IPS DF 19.7 (cell line): ENCODE measurements at places on chromosomes 2 and 18.

GRCh38 chr2:234031207-234031606, 19.3 kb upstream of the SPP2 start:
- no peak for DNase-seq

DNA sequence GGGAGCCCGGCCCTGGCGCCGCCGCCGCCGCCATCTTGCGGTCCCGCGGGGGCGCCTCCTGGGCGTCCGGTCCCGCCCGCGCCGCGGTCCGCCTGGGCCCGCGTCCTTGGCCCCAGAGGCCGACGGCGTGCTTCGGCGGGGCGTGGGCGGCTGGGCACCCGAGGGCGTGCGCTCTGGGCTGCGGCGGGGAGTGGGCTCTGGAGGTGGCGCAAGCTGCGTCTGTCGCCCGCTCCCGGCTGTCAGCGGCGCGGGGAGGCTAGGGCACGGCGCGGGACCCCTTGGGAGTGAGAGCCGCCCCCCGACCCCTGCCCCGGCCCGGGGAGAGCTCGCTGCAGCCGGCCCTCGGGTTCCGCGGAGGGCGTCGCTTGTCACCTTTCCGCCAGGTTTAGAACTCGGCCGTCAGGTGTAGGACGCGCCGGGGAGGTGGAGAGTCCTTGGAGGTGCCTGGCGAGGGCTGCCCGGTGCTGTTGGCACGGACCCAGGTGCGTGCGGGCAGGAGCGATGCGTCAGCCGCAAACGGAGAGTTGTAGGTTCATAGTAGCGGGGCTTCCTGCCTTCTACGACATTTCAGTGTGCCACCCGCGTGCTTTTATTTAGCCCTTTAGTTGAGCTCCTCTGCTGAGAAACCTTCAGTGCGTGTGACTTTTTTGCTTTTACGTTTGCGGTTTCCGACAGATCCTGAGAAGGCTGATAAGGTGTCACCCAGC, 921 bp downstream of the VAPA start:
- no peak for DNase-seq

DNA sequence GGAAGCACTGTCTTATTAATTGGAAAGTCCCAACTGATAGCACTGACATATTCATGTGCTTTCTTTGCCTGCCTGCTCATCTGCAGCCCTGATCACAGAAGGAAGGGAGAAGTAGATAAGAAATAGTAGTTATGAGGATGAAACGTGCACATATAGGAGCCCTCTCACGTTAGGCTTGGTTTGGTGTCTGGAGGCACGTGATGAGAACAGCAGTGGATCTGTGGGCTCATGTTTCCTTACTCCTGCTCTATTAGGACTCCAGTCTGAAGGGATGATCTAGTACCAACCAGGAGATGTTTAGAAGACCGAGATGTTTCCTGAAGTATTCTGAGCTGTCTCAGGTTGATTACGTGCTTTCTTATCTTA, 84.9 kb downstream of the MAP4K4 start:
- no peak for DNase-seq

- no peak for DNase-seq
These were observed 109.9 kb upstream of the CD302 start for GRCh38 chr2:159907909-159908308.

- DNase-seq = no peak
These were observed 24.4 kb downstream of the NMS start for GRCh38 chr2:100494712-100495111.

- no peak for DNase-seq
These were observed 92.7 kb upstream of the MGAT5 start for GRCh38 chr2:134161170-134161547.

GRCh38 chr2:66897181-66897580, 462.3 kb downstream of the MEIS1 start:
- DNase-seq = no peak

DNA sequence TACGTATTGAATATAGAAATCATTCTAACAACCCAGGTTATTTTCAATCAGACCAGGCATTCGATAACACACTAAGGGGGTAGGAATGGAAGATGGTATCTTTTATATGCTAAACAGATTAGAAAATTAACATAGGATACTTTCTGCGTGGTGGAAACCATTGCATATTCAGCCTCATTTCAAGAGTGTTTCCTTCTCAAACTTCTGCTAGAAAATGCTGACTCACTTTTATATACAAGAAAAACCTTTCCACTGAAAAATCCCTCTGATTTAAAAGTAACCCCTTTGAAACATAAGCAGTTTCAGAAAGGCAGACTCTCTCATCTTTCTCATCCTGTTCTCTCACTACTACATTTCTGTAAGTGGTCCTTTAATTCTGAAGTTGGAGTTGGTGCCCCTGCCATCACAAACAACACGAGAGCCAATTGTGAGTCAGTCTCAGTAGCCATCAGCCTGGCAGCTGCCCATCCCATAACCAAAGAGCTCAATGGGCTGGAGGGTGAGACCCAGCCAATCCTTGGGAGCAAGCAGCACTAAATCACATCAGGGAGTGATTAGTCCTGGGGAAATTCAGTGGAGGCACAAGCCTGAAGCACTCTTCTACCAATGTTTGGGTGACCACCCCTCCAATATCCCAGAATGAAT, 343.1 kb downstream of the CELF4 start:
- no peak for DNase-seq

DNA sequence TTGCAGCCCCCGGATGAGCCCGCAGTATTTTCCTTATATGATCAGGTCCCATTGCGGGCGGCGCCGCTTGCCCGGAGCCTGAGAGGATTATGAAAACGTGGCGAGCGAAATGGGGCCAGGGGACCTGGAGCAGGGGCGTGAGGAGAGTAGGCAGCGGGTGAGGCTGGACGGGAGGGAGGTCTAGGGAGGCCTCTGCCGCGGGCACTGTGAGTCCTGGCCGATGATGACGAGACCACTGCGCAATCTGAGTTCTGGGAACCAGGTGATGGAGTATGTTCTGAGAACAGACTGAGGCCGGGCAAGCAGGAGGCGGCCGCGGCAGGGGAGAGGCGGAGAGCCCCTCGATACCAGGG, 790 bp upstream of the ACAA2 start:
- no peak for DNase-seq

GRCh38 chr2:102048465-102048864, 56.7 kb downstream of the IL1R2 start:
- DNase-seq = no peak

DNA sequence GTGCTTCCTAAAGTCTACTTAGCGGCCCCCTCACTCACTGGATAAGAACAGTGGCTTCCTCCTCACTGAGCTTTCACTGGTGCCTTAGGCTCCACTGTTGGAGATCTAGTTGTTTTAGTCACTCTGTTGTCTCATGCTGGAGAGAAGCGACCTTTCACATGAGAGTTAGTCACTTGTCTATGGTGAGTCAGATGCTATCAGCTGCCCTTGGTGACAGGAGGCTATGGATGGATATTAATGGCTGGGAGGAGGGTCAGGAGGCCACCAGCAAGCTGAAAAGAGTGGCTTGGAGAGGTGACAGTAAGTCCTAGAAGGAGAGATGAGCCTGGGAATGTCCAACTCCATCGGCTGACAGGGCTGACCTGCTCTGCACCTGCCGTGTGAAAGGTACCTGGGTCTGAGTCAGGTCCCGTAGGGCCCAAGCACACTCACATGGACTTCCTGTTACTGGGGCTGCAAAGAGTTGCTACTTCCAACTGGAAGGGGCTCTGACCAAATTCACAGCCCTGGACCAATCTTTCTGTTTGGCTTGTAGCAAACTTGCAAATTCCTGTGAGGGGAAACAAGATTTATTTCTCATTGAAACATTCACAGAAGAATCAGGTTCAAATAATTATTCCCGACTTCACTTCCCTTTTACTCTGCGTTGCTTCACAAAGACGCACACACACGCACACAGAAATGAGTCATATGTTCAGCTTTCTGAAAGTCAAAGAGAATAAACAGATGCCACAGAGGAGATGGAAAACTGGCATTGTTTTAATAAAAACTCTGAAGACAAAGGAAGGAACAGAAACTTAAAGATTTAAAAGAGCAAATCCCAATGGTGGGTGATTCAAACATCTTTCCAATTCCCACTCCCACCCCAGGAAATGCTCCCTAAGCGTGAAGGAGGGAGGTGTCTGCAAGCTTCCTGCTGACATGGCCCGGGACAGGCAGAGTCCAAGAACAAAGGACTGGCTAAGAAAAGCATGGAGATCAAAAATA, 203.5 kb upstream of the TWIST2 start:
- no peak for DNase-seq

- no peak for DNase-seq
These were observed 1310.9 kb upstream of the TMEFF2 start for GRCh38 chr2:193505620-193506019.

- no peak for DNase-seq
These were observed 143.4 kb upstream of the SMAD7 start for GRCh38 chr18:49094136-49094535.

- no peak for DNase-seq
These were observed 80.5 kb upstream of the UPP2 start for GRCh38 chr2:158021226-158021625.

DNA sequence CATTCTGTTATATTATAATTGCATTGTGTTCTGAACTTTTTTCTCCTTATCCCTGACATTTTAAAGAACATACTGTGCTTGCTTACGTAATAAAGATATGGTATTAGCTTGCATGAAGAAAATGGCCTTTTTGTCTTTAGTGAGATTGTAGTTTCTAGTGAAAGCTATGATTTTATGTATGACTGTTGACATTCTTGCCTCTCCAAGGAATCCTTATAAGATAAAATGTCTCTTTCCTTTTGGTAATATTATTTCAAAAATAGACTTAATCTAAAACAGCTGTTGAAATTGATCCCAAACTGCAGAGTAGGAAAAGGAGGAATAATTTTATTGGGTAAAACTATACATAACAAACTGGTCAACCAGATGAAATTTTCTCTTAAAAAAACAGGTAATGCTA, 40.8 kb upstream of the CCDC102B start:
- DNase-seq = no peak

DNA sequence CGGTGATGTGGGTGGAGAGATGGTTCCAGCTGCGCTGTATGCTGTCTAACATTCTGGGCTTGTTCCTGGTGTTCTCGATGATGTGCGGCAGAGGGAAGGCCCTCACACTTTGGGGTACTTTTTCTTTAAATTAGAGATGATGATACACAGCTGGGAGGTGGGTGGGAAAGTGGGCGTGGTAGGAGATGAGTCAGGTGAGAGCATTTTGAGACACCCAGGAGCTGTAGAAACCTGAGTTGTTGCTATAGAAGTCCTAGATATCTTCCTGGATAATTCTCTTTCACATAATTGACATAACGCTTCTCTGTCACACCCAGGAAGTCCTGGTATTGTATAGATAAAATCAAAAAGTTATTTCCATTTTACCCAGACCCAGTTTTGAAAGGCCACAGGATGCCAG, 103.8 kb upstream of the ALKAL2 start:
- DNase-seq = no peak

DNA sequence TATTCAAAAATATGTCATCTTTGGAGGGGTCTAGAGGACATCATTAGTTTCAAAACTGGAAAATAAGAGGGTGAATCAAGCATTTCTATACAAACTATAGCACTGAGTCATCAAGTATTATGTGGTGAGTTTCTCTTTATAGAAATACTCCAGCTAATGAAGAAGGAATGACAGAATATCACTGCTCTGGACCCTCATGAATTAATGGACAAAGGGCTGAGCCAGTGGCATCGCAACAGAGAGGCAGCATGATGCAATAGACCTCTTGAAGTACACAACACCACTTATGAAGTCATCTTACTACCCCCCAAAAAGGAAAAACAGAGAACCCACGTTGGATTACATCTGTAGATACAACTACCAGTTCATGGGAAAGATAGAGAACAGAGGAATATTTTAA, 27.4 kb upstream of the EIF2AK3 start:
- DNase-seq = no peak

GRCh38 chr2:28400921-28401320, 8.3 kb downstream of the FOSL2 start:
- DNase-seq = no peak

GRCh38 chr18:67282796-67283195, 233.7 kb downstream of the DSEL start:
- no peak for DNase-seq

- no peak for DNase-seq
These were observed 167.1 kb downstream of the SLC8A1 start for GRCh38 chr2:40284797-40285196.

- DNase-seq = no peak
These were observed 186.6 kb upstream of the ERBB4 start for GRCh38 chr2:212725180-212725579.

DNA sequence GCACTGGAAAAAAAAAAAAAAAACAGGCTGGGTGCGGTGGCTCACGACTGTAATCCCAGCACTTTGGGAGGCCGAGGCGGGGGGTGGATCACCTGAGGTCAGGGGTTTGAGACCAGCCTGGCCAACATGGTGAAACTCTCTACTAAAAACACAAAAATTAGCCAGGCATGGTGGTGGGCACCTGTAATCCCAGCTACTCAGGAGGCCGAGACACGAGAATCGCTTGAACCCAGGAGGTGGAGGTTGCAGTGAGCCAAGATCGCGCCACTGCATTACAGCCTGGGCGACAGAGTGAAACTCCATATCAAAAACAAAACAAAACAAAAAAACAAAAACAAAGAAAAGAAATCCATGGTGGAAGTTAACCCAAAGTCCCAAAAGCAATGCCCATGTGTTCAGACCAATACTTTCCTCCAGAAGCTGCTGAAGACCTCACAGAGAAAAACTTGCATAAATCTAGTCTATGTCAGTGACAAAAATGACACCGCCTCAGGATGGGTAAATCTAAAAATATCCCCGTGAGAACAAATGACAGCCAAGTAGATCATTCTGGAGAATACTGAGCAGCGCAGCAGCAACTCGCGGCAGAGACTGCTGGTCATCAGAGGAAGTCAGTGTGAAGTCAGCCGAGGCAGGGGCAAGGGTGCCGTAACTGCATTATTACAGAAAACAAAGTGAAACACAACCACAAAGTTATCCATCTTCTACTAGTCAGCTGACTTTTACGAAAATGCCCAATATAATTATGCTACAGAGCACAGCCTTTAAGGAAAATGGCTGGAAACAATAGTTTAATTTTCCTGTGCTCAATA, 41.0 kb downstream of the LPIN2 start:
- DNase-seq = no peak

DNA sequence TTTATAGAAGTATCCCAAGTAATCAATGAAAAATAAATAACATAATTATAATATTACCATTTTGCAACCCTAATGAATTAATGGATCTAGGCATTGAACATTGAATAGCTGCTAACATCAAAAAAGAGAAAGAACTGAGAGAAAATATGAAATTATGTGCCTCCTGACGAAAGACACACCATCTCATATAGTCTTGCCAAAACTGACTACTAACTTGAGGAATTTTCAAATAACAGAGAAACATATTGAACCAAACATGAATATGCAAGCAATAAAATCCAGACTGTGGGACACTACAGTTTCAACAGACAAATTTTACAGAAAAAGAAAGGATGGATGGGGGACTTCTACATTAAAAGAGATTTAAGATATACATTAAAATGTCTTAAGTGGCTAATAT, 165.7 kb downstream of the WDPCP start:
- no peak for DNase-seq
